Uterus (tissue), 4 donors: ENCODE measurements at places on chromosomes 1 and 21.
A peak's percentile ranks its signal among the peaks of the same experiment; 100 is the strongest.

DNA sequence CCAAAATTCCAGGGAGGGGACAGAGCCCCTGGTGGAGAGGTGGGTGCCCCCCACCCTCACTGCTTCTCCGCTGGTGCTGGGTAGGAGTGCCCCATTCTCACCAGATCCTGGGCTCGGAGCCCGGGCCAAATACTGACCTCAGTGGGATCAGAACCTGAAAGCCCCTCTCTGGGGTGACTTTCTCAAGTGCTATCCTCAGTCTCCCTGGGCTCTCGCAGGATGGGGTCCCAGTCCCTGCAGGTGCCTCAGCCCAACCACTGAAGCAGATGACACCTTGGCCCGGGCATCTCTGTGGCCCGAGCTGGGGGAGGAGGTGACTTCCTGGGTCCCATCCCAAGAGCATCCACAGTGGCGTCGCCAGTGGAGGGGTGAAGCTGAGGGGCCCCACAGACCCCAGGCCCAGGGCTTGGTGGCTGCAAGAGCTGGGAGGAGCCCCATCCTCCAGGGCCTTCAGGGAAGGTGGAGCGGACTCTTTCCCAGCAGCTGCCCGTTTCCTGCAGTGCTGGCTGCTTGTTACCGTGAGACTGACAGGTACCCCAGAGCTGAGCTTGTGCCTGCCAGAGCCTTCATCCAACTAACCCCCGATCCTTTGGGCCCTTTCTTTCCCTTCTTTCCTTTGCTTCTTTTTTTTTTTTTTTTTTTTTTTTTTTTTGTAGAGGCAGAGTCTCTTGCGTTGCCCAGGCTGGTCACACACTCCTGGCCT lies 3.9 kb upstream of the FNDC10 start:
- DNase-seq, result no peak

DNA sequence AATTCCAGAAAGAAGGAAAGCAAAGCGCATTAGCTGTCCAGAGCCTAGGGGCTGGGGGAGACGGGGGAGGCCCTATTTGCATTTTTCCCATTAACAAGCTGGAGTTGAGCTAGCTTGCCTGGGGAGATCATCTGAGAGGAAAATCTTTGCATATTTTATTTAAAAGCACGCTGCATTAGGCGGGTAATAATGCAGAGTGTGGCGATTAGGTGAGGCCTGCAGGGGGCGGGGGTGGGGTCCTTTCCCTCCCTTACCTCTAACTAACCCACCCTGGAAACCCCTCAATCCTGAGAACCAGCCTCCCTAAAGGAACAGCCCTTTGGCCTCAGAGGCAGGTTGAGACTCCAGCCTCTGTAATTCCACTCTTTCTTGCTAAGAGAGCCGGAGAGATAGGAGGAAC lies 16.2 kb downstream of the C1orf216 start:
- DNase-seq, result no peak

GRCh38 chr1:18769140-18769539 lies 90.3 kb downstream of the TAS1R2 start:
- no peak for DNase-seq

DNA sequence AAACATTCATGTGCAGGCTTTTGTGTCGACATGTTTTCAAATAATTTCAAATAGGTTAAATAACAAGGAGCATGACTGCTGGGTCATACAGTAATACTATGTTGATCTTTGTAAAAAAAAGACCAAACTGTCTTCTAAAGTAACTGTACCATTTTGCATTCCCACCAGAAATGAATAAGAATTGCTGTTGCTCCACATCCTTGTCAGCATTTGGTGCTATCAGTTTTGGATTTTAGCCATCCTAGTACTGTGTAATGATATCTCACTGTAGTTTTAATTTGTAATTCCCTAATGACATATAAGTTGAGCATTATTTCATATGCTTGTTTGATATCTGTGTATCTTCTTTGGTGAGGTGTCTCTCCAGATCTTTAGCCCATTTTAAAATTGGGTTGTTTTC lies 11.6 kb downstream of the UROD start:
- no peak for DNase-seq

GRCh38 chr1:6882414-6882813 lies 97.2 kb downstream of the CAMTA1 start:
- DNase-seq, result no peak

GRCh38 chr1:232454227-232454886 lies 175.6 kb downstream of the SIPA1L2 start:
- no peak for DNase-seq

GRCh38 chr1:169848456-169848855 lies 45.2 kb downstream of the SCYL3 start:
- no peak for DNase-seq

DNA sequence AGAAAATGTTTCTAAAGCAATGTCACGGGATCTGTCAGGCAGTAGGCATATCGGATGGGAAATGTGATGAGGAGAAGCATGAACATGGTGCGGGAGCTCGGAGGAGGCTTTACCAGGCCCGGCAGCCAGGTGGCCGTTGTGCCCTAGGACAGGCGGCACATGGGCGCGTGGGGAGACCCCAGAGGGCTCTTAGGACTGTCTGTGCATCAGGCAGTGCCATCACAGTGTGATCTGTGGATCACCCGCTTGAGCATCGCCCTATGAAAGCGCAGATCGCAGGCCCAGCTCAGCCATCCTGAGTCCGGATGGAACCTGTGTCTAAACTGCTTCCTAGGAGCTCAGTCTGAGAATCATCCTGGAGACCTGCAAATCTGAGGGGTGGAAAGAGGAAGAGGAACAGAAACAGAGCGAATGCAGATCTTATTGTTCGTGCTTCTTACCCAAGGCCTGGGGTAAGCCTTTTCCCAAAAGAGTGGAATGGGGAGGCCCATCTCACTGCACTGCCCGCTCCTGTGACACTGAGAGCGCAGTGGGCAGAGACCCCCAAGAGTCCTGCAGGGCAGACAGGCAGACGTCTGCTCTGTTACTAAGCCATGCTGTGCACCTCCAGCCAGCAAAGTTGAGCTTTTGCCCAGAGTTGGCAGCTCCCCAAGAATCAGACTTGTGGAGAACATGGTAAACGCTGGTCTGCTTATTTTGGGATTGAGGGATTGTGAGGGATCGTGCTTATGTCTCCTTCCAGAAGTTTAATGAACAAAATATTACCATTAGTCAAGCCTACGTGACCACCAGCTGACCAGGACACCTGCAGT lies 251.0 kb downstream of the RHOU start:
- DNase-seq, result peak; percentile 56

DNA sequence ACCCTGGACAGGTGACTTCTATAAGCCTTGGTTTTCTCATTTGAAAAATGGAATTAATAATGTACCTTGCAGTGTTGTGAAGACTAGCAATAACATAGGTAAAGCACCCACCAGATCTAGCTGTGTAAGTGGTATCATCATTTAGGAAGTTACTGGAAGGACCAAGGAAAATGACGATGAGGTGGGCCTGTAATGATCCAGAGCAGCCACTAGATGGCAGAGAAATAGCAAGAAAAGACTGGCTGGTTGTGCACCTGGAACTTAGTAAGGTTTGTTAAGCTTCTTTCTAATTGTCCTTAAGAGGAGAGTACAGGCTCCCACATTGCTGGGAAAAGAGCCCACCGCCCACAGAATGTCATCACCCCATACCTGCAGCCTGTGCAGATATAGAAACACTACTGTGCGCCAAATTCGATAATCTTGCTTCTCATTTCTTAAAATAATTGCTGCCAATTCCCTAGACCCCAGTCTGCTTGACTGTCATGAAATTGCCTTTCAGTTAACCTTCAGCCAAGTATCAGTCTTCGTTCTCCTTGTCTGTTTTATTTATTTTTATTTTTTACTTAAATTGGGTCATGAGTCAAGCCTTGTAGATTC lies 37.2 kb downstream of the WNT4 start:
- no peak for DNase-seq

- no peak for DNase-seq
These were observed 55.7 kb upstream of the KIRREL1 start for GRCh38 chr1:157937744-157938143.

DNA sequence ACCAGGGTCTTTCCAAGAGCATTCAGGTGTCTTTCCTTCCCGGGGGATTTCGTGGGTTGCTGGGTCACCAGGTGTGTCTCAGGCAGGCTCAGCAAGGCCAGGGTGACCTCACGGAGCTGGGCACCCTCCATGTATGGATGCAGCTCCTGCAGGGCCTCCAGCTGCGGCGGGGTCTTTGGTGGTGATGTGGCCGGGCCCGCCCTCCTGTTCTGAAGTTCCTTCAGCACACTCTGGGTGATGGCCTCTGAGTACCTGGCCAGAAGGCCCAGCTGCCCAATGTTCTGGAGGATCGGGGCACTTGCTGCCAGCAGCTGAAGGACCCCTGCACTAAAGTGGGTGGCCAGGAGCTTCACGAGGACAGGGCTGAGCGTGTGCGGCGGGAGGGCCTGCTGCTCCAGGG lies 45.5 kb downstream of the URB1 start:
- DNase-seq, result no peak

DNA sequence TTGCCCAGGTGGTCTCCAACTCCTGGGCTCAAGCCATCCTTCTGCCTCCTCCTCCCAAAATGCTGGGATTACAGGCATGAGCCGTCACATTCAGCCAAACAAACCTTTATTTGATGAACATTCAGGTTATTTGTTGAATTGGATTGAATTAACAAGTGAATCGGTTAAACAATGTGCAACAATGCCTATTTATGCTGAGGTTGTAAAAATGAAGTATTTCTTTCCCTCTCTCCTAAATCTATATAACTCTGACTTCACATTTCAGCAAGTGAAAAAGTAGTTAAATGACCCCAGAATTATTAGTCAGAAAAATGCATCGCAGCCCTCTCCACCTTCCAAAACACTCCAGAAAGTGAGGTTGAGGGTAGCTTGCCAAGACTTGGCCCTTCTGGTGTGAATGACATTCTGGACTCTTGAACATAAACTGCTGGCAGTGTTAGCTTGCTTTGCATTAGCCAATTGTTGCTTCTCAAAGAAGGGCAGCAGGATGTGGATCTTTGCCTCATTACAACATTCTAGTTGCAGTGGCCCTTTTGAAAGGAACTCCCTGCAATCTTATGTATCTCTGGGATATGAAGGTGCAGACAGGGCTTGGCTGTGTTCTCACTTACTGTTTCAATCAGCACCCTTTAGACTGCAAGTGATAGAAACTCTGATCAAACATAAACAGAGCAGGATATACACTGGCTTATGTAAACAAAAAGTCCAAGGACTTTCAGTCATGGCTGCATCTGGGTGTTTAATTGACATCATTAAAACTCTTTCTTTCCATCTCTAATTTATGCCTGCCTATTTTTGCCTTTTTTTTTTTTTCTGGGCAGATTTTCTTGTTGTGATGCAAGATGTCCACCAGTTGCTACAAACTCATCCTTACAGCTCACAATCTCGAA lies 22.4 kb downstream of the EDN2 start:
- no peak for DNase-seq

- DNase-seq, result peak; percentile 65
These were observed 236.2 kb downstream of the NFIA start for GRCh38 chr1:61318319-61319125.

DNA sequence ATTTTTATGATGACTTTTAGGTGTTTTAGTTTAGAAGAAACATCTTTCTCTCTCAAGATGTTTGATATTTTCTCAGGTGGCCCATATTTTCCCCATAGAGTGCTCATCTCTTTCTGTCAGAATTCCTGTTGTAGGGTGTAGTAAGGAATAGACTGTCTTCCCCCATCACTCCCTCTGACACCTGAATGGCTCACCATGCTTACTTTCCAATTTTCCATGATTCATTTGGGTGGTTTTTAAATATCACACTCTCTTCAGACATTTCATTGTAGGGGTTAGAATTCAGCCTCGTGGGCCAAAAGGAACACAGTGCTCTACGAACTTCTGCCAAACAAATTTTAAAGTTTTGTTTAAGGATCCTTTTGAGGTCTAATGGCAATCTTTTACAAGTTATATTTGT lies 24.0 kb downstream of the GIPC2 start:
- DNase-seq, result no peak

- no peak for DNase-seq
These were observed 37.3 kb downstream of the ATF3 start for GRCh38 chr1:212645546-212646543.

GRCh38 chr21:26972192-26972591 lies 5.3 kb upstream of the ADAMTS5 start:
- DNase-seq, result no peak

DNA sequence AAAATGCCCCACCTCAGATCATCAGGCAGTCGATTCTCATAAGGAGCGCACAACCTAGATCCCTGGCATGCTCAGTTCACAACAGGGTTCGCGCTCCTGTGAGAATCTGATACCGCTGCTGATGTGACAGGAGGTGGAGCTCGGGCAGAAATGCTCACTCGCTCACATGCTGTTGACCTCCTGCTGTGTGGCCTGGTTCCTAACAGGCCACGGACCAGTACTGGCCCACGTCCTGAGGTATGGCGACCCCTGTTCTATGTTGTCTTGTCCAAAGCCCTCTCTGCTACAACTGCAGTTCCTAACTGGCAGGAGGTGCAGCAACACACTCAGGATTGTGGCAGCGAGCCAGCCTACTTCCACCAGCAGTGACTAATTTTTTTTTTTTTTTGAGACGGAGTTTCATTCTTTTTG lies 70.6 kb downstream of the CLSTN1 start:
- DNase-seq, result peak; percentile 41

DNA sequence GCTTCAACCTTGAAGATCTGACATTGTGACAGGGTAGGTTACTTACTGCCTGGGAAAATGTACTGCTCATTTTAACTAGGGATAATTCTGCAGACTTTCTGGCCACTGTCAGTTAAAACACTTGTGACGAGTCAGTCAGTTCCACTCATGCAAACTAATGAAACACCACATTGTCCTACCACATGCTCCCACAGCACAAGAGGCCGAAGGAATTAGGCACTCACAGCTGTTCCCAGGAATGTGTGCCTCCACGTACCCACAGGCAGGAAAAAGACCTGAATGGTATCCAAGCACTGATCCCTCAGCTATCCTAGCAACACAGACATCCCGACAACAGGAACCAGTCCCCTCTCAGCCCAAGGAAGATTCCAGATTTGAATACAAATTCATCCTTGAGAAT lies 12.3 kb downstream of the BCAR3 start:
- no peak for DNase-seq

- DNase-seq, result peak; percentile 70
These were observed 18.4 kb downstream of the MATN1 start for GRCh38 chr1:30704765-30705509.

- no peak for DNase-seq
These were observed 38.3 kb upstream of the CLCA4 start for GRCh38 chr1:86508583-86508969.

- DNase-seq, result no peak
These were observed 40.8 kb upstream of the KCTD3 start for GRCh38 chr1:215526147-215526845.

GRCh38 chr21:43373362-43374227 lies 53.3 kb downstream of the SIK1 start:
- DNase-seq, result no peak

- DNase-seq, result no peak
These were observed 13.4 kb upstream of the FAM43B start for GRCh38 chr1:20538760-20539551.
